Thoracic aorta (tissue), 2 donors: ENCODE measurements at places on chromosomes 4 and X. TPM values are rescaled to one million over a fixed set of nuclear protein-coding genes. Genes with fewer than 3 reads are reported as not detected.
A peak's percentile ranks its signal among the peaks of the same experiment; 100 is the strongest.

- no peak for DNase-seq
Measured at GRCh38 chr4:95572304-95572991, 23.7 kb upstream of the UNC5C start.

GRCh38 chr4:180840142-180840541 is 1403.1 kb upstream of the TENM3 start:
- no peak for DNase-seq

Gene SPANXN3
- not detected for total RNA-seq

- DNase-seq = peak; percentile 34
Measured at GRCh38 chrX:16946361-16946964, at the start of gene REPS2. TSS of gene REPS2 (plus strand) at chrX:16946658. CDS start at chrX:16946862, 204 bp downstream.

GRCh38 chrX:21806691-21807090 is 32.7 kb upstream of the MBTPS2 start:
- DNase-seq = no peak

Gene AKAP14
- not detected for total RNA-seq

Gene SAGE1
- not detected for total RNA-seq

- DNase-seq = no peak
Measured at GRCh38 chr4:29066861-29067260, 1653.3 kb upstream of the PCDH7 start.

DNA sequence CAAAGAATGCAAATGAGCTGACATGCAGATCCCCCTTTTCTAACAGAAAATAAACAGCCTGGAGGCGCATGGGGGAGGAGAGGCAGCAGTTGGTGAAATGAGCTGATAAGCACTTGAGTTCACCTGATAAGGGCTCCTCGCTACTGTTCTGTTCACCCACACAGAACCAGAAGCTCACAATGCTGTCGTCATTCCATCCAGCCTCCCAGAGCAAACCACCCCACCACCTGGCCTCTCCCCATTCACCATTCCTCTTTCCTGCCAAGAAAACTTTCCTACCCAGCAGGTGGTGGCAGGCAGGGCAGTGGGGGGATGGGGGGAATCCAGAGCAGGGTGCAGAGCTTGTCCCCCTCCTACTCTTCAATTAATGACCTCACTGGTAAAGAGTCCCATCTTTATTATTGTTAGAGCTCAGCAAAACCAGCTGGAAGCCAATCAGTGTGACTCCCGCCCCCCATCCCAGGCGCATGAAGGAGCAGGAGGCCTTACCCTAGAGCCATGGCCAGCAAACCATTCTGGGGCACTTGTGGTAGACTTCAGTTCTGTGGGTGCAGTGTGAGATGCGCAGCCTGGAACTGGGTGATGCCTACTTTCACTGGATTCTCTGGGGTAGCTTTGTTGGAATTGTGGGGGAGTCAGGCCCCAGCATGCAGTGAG is 350.3 kb downstream of the ZIC3 start:
- DNase-seq = no peak

GRCh38 chr4:18846313-18846712 is 824.8 kb upstream of the LCORL start:
- no peak for DNase-seq

- no peak for DNase-seq
Measured at GRCh38 chrX:18036394-18036793, 175.3 kb upstream of the RAI2 start.

Gene MEPE
- not detected for total RNA-seq
